ENCODE measurements at places on chromosomes 12 and 14.

DNA sequence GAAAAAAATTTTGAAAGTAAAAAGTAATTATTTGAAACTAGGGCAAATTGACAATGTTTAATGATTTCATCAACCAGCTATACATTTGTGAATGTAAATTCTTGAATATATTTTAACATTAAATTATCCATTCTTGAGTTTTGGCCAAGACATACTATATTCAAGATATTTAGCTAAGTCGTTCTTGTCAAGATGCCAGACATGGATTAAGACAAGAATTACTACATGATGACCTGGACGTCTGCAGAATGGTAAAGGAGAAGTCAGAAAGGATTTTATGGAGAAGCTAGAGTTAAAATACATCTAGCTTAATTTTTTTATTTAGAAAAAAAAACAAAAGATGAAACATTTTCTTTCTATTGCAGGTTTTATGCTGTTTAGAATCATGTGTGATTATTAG lies 255.8 kb downstream of the TMTC2 start:
- no peak for DNase-seq

DNA sequence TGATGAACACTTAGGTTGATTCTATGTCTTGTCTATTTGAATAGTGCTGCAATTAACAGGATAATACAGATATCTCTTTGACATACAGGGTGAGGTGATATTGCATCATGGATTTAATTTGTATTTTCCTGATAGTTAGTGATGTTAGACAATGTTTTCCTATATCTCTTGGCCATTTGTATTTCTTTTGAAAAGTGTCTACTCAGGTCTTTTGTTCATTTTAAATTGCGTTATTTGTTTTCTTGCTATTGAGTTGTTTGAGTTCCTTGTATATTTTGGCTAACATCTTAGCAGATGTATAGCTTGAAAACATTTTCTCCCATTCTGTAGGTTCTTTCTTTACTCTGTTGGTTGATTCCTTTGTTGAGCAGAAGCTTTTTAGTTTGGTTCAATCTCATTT lies 460.6 kb downstream of the CCDC91 start:
- no peak for DNase-seq

DNA sequence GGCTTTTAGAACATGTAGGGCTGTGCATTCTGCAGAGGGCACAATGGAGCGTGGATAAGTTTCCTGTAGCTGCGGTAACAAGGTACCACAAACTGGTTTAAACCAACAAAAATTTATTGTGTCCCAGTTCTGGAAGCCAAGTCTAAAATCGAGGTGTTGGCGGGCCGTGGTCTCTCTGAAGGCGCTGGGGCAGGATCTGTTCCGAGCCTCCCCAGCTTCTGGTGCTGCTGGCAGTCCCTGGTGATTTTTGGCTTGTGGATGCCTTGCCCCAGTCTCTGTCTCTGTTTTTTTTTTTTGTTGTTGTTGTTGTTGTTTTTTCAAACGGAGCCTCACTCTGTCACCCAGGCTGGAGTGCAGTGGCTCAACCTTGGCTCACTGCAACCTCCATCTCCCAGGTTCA lies 77.5 kb downstream of the ACACB start:
- no peak for DNase-seq

GRCh38 chr12:51183816-51184215 lies 10.9 kb upstream of the TFCP2 start:
- no peak for DNase-seq

DNA sequence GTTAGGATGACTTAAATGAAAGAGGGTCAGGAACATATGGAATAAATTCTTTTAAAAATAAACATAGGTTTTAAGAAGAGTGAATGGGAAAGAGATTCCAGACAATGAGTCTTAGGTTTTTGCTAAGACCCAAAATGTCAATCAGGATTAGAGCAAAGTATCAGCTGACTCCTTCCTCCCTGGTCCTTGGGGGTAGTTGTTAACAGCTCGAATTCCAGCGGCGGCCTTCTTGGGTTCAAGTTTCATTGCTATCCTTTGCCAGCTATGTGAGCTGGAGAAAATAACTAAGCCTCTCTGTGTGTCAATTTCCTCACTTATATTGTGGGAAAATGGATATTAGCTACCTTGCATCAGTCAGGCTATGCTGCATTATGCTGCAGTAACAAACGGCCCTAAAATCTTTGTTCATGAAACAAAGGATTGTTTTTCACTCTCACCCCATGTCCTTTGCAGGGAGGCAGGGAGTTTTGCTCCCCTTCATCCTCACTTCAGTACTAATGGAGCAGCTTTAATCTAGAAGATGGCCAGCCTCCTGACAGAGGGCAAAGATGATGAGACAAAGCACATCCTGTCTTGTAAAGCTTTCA lies 83.8 kb upstream of the RFLNA start:
- no peak for DNase-seq

DNA sequence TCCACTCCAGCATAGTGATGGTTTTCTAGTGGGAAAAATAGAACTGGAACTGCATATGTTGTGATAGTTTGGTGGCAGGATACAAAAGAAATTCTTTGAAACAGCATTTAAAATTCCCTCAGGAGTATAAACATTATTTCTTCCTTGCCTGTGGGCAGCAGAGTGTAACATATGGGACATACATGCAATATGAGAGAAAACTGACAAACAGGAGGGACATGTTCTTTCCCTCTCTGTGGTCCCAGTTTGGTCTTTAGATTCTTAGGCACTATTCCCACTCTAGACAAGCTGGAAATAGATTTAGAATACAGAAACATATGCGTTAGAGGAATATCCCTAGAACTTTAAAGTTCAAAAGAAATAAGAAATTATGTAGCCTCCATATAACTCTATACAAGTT lies 68.0 kb downstream of the MGAT4C start:
- no peak for DNase-seq

- no peak for DNase-seq
Measured at GRCh38 chr14:78747813-78748212, 577.6 kb downstream of the NRXN3 start.

GRCh38 chr14:96051231-96051630 lies 12.1 kb downstream of the C14orf132 start:
- DNase-seq = no peak

- DNase-seq = no peak
Measured at GRCh38 chr12:206746-207440, 7.1 kb downstream of the SLC6A12 start.

- no peak for DNase-seq
Measured at GRCh38 chr14:23681337-23681736, 45.2 kb downstream of the DHRS2 start.

- no peak for DNase-seq
Measured at GRCh38 chr12:26821212-26821701, 11.7 kb downstream of the ITPR2 start.

- no peak for DNase-seq
Measured at GRCh38 chr12:102329883-102330282, 132.2 kb upstream of the PMCH start.

- no peak for DNase-seq
Measured at GRCh38 chr14:77607741-77608302, 8.6 kb downstream of the SPTLC2 start.

DNA sequence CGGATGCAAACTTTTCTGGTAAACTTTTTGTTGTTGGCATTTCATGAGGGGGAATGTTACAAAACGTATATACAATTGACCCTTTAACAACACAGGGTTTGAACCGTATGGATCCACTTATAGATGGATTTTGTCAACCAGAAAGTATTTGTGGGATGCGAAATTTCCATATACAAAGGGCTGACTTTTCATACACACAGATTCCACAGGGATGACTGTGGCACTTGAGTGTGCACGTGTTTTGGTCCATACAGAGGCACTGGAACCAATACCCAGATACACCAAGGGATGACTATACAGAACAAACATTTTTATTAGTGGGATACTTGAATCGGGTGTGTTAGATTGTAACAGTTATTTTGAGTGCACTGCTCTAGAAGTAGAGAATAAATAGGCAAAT lies 29.8 kb upstream of the CCT2 start:
- DNase-seq = no peak

GRCh38 chr14:29144621-29145020 lies 378.0 kb downstream of the FOXG1 start:
- DNase-seq = no peak

DNA sequence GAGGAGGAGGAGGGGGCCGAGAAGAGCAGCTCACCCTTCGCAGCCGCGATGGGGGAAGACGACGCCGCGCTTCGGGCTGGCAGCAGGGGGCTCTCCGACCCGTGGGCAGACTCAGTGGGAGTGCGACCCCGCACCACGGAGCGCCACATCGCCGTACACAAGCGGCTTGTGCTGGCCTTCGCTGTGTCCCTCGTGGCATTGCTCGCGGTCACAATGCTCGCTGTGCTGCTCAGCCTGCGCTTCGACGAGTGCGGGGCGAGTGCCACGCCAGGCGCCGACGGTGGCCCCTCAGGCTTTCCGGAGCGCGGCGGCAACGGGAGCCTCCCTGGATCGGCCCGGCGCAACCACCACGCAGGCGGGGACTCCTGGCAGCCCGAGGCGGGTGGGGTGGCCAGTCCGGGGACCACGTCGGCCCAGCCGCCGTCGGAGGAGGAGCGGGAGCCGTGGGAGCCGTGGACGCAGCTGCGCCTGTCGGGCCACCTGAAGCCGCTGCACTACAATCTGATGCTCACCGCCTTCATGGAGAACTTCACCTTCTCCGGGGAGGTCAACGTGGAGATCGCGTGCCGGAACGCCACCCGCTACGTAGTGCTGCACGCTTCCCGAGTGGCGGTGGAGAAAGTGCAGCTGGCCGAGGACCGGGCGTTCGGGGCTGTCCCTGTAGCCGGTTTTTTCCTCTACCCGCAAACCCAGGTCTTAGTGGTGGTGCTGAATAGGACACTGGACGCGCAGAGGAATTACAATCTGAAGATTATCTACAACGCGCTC lies 745 bp downstream of the TRHDE start:
- DNase-seq = no peak

DNA sequence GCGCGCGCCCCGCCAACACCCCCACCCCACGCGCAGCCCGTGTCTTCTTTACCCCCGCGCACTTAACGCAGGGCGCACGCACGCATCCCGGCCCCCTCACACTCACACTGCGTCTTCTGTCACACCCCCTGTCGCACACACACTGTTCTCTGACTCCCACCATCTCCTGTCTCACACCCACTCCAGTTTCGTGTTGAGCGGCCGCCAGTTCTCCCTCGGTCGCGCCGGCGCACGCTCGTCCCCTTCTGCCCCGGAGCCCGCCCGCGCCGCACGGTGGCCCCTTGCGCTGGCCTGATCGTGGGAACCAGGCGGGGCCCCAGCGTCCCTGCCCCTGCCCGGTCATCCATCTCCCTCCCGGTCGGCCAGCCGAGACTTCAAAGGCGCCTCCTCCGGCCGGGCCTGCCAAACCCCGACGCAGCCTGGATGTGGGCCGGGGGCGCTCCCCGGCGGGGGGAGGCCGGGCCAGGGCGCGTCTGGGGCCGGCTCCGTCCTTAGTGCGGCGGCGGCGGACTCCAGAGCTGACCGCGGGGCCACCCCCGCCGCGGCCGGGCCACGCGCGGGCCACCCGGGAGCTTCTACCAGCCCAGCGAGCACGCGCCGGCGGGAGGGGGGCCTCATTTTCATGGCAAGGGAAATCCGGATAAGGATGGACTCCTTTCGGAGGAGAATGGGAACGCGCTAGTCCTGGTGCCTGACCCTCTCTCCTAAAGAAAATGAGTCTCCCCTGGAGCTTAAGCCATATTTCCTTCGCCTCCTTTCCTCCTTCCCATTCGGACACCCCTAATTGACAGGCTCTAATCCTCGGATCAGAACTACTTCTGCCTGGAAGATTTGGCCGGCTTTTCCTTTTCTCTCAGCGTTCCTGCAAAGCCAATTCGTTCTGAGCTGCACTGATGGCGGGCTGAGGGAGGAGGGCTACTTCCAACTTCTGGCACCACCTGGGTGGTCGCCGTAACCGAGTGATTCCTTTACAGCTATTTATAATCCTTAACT lies 82.0 kb upstream of the HMGA2 start:
- no peak for DNase-seq

DNA sequence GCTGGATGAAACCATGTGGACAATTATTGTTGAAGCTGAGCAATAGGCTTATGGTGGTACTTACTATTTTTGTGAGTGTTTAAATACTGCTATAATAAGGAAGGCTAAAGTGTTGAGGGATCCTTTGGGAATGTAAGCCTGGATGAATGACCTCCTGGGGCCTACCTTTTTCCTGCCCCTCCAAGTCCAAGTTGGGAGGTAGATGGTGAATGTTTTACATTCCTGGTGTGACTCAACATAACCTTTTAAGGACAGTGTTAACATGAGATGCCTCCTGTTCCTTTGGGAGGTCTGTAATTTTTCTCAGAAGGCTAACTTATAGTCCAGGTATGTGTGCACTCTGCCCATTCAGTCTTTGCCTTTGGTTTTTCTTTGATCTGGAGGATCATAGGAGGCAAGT lies 315.9 kb downstream of the NRXN3 start:
- no peak for DNase-seq

Measured in cortex of kidney (tissue), 1 donor.